ELR (cell line): ENCODE measurements at places on chromosomes 3 and 15.

DNA sequence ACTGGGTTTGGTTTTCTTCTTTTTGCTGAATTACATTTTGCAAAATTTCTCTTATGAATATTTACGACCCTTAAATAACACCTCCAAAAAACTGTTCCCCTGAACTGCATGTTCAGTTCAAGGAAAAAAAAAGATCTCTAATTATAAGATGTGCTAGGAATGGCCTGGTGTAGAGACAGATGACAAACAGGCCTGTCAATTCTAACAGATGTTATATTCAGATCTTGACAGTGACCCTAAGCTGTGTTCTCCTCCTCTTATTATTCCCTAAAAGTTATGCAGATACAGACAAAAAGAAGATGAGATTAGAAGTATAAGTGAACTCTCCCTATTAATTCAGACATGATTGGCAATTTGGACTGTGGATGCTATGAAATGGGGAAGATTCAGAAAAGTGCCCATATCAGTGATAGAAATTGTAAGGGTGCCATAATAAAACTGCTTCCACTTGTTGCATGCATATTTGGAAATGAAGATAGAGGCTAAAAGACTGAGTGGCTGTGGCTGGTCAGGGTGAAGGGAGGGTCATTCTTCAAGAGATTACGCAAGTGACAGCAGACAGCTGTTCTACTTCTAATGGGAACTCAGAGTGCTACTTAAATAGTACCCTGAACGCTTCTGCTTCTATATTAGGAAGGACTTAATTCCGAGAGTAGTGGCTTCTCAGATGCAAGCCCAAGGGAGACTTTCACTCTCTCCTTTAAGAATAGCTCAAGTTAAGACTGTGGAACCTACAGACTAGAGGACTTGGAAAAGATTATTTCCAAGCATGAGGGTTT lies 75.5 kb downstream of the ADAMTS9 start:
- DNase-seq, result no peak

- DNase-seq, result no peak
Measured at GRCh38 chr3:102533784-102534183, 99.0 kb downstream of the ZPLD1 start.

DNA sequence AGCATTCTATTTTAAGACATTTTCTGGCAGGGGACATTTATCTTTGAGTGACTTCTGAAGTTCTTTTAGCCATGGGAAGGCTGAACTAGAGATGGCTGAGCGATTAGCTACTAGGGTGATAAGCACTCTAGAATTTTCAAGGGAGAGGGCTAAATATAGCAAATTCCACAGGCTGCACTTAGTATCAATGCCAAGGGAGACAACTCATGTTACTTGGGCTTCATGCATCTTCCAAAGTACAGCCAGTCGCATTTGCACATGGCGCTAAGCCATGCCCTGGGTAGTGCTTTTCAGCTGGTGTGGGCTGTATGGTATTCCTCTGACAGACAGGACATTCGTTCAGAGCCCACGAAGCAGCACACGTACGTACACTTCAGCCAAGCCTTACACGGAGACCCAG lies 69.6 kb downstream of the RYR3 start:
- DNase-seq, result no peak

DNA sequence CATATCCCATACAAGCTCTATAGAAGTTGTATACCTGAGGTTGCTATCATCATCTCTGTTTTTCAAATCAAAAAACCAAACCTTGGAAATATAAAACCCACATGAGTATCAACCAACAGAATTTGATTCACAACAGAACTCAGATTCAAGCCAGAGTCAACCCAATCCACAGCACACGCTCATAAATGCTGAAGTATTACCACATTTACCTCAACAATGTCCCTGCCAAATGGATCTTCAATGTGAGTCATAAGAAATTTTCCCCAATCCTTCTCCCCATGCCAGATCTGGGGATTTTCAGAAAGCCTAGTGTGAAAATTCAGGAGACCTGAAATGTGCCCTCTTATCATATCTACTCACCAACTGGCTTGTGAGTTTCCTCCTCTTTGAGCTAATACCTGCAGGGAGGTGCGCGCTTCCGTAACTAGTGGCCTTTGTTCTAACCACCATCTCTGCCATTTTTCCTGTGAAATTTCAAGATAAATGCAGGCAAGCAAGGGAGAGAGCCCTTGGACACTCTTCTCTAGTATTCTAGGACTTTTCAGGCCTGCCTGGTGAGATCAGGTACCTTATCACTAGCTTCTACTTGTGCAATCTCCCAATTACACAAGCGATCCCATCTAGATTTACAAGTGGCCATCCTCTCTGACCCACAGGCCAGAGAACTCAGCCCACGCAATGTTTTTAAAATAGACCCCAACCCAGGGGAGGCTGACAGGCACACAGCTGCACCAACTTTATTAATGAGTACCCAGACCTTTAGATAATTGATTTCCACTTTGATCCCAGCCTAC lies 1076.9 kb upstream of the CFAP20DC start:
- no peak for DNase-seq

DNA sequence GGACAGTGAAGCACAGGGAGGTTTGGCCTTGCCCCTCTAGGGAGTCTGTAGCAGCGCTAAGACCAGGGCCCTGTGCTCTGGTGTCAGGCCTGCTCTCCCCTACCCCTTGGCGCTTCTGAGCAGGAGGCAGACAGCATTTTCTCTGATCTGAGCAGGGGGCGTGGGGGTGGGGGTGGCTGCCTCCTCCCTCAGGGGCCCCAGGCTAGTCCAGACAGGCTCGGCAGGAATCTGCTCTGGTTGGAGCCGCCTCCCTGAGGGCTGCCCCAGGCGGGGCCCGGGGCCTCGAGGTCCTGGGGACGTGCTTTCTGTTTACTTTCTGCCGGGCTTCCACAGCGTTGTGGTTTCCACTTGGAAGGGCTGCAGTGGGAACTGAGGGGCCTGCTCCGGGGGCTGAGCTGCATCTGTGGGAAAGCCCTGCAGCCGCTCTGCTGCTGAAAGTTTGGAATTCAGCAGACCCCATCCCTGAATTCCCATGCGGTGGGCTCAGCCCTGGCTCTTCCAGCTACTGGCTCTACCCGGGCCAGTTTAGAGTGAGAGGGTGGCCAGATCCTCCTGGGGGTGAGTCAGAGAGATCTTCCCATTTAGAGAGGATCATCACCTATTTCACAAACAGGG lies 105.4 kb downstream of the LINGO1 start:
- DNase-seq, result peak; percentile 40
